CD4-positive, alpha-beta memory T cell (primary cell): ENCODE measurements at places on chromosomes 5 and 9.

DNA sequence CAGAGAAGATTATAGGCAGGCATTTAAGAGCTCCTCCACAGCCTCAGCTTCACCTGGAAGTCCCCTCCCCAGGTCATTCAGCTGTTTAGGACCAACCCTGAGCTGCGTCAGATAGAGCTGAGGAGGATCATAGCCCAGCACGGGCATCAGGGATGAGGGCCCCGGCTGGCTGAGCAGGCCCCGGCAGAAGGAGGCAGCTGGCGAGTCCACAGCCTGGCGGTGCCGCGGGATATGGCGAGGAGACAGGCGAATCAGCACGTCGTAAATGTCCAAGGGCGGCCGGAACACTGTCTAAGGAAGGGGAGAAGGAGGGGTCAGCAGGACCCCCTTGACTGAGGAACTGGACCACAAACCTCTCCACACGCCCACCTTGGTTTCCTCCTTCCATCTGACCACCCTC, 10.6 kb downstream of the NOL6 start:
- no peak for DNase-seq

- no peak for DNase-seq
Measured at GRCh38 chr9:92275541-92275940, 18.0 kb downstream of the IARS1 start.

DNA sequence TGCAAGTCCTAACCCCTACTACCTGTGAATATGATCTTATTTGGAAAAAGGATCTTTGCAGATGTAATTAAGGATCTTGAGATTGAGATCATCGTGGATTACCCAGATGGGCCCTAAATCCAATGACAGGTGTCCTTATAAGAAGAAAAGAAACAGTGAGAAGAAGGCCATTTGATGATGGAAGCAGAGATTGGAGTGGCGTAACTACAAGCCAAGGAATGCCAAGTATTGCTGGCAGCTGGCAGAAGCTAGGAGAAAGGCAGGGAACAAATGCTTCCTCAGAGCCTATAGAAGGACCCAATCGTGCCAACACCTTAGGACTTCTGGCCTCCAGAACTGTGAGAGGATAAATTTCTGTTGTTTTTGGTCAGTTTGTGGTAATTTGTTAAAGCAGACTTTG, 70.1 kb upstream of the PALM2AKAP2 start:
- no peak for DNase-seq

DNA sequence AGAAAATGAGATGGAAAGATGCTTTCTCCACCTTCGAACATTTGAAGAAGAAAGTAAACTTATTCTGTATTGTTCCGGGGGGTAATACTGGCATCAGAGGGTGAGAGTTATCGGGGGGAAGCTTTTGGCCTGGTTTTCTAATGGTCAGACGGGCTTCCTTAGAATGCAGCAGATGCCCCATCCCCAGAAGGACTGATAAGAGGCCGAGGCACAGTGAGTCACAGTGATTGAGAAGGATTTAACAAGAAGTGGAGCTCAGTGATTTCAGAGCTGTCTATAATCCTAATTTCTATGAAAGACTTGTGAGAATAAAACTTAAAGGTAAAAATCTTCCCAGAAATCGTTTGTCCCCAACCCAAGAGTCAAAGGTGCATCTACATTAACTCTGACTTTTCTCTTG, 123.9 kb downstream of the DOCK8 start:
- DNase-seq: no peak

GRCh38 chr5:76007904-76008303, 75.3 kb upstream of the SV2C start:
- DNase-seq: no peak

DNA sequence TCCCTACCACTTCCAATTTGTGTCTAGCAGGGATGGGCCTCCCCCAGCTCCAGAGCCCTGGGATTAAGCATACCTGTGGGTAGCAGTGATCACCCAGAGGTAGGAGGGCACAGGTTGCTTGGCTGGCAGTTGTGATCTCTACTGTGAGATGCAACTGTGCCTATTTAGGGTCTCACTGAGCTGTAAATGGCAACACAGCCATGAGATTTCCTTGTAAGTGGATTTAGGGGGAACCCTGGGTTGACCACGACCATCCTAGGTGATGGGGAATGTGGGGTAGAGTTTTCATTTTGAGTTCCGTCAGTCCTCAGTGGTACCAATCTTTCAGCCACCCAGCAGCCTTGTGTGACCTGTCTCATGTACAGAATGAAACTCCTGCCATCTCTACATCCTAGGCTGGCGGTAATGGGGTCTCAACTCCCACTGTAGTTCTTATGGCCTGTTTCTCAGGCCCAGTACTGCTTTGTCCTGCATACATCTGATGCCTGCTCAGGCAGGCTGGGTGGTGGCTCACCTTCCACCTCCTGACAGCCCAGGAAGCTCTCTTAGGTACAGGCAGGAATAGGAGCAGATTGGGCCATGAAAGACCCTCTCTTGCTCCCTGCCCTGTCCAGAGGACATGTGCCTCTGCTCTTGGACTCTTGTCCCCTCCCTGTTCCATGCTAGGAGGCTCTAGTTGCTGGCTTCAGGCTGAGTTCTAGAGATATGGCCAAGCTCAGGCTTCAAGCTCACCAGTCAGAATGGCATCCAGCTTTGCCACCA, 8.1 kb downstream of the HNRNPAB start:
- no peak for DNase-seq

DNA sequence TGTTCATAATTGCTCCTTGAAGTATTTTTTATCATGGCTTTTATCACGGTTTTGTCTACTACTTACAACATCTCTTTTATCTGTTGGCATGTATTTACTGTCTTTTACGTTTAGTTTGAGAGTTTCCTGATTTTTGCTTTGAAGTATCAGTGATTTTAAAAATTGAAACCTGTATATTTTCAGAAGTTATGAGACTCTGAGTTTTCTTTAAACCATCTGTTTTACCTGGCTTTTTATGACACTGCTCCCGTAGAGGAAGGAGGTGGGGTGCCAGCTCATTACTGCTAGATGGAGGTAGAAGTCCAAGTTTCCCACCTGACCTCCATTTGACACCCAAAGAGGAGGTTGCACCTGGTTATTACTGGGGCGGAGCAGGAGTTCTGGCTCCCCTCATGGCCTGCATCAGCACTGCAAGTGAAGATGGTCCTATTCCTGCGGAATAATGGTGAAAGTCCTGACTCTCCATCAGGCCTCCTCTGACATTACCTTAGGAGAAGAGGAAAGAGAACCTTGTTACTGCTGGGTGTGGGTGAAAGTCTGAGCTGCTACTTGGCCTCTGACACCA, 10.0 kb upstream of the ZNF131 start:
- peak; percentile 26 for DNase-seq

GRCh38 chr9:4382722-4383317, 83.0 kb upstream of the GLIS3 start:
- DNase-seq: no peak
